ENCODE measurements at places on chromosomes 3 and 15.

DNA sequence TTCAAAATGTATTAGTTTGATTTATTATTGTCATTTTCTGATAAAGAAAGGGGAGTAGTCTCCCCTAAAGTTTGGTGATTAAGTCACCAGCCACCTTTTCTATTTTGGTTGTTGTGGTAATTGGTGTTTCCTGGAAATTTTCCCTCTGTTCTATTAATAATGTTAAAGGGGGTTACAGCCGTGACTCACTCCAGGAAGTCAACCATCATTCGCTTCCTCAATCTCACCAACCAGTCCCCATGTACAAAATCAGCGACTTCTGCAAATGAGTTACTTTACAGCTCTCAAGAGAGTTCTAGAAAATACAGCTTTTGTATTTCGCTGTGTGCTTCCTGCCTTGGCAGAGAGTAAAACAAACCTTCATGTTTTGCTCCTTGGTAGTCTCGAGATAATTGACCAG lies 285.1 kb downstream of the LPP start:
- DNase-seq, result no peak

DNA sequence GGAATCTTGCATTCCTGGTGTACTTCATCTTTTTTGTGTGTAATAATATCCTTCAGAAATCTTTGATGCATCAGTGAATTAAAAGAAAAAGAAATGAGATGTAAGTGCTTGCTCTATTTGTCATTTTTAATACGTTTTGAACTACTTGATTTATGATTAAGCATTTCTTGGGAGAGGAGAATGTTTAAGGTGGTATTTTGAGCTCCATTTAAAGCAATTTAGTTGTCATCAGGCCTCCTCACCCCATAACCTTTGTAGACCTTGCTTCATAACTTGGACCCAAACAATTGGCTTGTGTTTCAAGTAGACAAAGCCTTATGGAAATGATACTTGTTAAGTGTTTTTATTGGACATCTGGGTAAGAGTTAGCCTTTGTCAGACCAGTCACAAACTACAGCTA lies 87.1 kb upstream of the VEPH1 start:
- DNase-seq, result no peak

DNA sequence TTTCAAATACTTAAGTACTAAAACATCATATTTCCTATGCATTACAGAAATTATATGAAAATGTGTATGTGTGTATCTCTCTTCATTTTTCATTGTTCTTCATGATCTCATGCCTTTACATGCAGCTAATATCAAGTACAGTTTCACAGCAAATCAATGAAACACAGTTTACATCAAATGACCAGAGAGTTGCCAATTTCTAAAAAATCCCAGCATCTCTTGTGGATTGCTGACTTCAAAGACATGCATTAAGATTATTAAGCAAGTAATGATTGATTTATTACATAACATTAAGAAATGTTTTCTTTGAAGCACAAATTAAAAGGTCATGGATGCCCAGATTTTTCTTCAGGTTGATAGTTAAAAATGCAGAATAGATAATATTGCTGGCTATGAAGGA lies 31.0 kb upstream of the TAFA4 start:
- no peak for DNase-seq

DNA sequence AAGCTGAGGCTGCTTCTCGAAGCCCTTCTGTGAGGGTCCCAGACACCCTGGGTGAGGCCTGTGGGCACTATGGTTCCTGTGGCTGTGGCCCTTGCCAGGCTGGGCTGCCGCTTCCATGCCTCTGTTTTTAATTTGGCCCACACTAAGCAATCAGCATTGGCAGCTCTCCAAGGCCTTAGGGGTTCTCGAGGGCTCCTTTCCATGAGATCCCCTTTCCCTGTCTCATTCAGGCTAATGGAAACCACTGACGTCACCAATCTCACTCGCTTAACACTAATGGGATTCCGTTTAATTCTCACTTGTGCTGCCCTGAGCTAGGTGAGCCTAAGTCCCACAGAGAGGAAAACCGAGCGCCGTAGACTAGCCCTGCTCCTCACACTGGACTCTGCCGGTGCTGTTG lies 60.2 kb upstream of the RAB6B start:
- DNase-seq, result no peak

- no peak for DNase-seq
These were observed 196.7 kb downstream of the ISL2 start for GRCh38 chr15:76533060-76533820.

- no peak for DNase-seq
These were observed 59.2 kb upstream of the HERC1 start for GRCh38 chr15:63892794-63893441.

DNA sequence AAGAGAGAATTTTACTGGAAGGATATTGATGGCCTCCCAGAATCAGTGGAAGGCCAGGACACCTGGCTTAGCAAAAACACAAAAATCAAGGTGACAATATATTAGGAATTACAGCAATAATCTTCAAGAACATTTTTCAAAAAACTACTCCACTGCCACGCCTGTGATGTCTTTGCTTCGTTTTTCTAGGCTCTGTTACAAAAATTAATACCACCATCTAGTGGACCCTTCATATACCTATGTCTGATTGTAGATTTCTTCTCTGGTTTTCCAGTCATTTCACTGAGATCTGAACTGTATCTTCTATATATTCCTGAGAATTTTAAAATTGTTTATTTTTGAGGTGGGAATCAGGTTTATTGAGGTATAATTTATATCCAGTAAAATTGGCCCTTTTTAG lies 5.6 kb upstream of the SLC33A1 start:
- peak; percentile 17 for DNase-seq

DNA sequence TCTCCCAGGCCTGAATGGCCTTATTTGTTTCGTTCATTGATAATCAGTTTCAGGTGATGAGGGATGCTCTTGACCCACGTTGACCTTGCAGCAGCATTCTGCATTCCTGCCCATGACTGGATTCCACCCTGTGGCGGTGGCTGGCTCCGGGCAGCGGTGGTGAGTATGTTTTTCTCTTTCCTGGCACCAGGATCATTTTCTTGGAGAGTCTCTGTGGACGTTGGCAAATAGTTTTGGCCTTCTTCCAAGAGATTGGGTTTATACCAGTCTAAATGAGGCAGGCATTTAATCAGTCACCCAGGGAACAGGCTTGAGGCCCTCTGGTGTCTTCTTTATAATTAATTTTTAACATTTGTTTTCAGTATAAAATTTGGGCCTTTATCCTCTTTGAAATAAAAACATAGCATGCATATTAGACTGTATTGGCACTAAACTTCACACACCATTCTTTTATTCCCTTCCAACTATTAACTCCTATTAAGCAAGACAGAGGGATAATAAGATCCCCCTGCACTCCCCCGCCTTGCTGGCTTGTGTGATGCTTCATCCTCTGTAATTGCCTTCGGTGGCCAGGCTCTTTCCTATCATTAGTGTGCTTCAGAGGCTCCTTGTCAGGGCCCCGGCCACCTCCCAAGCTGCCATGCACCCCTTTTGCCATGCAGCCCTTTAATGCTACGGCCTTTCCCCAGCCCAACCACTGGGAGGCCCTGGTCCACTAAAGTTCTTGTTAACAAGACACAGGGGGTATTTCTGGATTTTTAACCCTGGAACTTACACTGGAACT lies 176.2 kb upstream of the TOPAZ1 start:
- DNase-seq, result no peak

All from EL (cell line).